ENCODE measurements at places on chromosomes 6 and 20.

DNA sequence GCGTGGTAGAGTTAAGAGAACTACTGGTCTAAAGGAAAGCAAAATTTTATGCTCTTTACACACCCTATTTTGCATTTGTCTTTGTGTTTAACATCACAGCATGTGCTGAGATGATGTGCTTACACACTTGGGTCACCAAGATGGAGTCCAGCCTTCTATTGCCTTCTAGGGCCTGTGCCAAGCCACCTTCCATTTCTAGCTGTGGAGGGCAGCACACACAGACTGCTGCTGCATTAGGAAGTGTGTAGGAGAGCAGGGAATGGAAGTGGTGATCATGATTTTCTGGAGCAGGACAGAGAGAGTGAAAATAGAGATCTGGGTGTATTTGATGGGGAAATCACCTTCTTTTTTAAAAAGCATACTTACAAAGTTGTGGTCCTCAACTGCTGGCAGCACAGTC, 191.6 kb downstream of the SOX4 start:
- no peak for DNase-seq

DNA sequence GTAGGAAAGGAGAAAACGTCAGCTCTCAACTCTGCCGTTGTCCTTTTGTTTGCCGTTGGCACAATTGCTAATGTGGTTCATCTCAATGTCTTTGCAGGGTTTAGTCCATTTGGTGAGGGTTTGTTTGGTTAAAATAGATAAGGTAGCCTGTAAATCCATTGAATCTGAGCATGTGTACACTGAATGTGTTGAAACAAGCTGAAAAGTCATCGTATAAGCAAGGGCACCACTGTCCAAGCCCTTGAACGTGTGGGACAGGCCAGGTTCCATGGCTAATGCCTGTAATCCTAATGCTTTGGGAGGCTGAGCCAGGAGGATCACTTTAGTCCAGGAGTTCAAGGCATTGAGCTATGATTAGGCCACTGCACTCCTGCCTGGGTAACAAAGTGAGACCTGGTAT, 224.7 kb upstream of the PLCB4 start:
- no peak for DNase-seq

- no peak for DNase-seq
Observed at GRCh38 chr6:5028921-5029320, 25.1 kb upstream of the RPP40 start.

DNA sequence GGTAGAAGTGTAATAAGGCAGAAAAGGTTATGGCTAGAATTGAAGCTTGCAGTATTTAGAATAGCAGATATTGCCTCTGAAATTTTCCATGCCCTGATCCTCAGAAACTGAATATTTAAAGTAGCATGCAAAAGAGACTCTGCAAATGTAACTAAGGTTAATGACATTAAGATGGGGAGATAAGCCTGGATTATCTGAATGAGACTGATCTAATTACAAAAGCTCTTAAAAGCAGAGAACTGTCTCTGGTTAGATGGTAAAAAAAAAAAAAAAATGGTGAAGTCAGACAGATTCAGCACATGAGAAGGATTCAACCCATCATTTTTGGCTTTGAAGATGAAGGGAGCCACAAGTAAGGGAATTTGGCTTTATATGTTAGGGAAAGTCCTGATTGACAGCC, 503.7 kb upstream of the IRAK1BP1 start:
- DNase-seq, result no peak

DNA sequence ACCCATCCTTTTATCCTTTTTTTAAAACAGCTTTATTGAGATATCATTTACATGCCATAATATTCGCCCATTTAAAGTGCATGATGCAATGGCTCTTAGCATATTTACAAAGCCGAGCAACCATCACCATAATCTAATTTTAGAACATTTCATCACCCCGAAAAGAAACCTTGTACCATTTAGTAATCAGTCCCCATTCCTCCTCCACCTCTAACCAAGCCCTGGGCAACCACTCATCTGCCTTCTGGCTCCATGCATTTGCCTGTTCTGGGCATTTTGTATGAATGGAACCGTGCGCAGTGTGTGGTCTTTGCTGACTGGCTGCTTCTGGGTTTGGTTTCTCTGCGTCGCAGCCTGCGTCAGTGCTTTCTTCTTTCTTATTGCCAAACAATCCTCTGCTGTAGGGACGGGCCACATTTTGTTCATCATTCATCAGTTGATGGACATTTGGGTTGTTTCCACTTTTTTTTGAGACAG, 10.2 kb upstream of the EEF1A2 start:
- DNase-seq, result peak; percentile 54

GRCh38 chr20:10190456-10190855, 28.2 kb upstream of the SNAP25 start:
- no peak for DNase-seq

DNA sequence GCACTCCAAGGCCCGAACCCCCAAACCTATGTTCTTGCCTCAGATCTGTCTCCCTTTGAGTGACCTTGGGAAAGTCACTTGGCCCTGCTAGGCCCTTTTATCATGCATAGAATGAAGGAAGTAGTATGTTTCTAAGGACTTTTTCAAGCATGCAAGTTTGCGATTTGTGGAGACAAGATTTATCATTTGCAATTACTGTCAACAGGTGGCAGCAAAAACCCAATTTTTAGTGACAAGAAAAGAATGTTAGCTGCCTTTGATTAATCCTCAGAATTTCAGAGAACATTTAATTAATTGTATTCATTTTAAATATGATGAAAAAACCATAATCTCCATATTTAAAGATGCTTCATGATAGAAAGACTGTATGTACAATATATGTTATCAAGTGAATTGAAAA, 28.3 kb upstream of the PREP start:
- peak; percentile 65 for DNase-seq

GRCh38 chr6:43355862-43356590, 13.4 kb downstream of the ZNF318 start:
- peak; percentile 46 for DNase-seq

- peak; percentile 8 for DNase-seq
Observed at GRCh38 chr20:60583741-60584140, 625.5 kb downstream of the CDH26 start.

DNA sequence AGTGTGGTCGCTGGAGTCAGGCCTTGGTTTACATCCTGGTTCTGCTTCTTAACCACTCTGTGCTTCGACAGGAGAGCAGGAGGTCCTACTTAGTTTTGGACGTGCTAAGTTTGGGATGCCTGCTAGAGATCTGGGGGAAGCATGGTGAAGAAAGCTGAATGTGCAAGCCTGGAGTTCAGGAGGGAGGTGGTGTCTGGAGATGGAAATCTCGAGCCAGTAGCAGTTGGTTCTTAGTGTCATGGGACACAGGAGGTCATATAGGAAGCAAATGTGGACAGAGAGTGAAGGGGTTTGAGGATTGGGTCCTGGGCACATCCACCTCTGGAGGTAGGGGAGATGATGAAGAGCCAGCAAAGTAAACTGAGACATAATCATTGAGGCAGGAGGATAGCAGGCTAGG, 131.4 kb downstream of the SYCP2 start:
- DNase-seq, result no peak

DNA sequence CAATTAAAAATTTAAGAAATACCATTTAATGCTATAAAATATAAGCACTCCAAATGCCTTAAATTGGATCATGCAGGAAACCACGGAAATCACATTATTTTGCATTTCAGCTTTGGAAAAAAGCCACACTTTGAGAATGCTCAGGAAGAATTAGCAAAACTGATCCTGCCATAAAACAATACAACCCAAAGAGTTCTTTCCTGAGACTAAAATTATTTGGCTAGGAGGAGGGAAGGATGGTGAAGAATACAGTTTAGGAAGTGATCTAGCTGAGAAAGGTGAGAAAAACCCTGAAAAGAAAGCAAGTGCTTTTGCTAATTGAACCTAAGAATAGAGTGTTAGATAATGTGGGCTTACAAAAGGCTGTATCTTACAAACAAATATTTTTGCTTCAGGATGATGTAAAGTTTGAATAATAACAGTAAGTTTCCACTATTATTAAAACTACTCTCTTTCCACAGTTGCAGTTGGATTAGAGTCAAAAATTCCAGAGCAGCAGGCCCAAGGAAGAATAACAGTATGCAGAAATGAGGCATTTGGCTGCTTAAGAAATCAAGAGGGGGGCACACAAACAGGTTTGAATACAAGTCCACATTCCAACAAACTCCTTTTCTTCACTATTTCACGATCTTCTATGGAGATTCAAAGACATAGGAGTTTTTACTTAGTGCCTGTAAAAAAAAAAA, 565.4 kb downstream of the RFPL4B start:
- DNase-seq, result no peak

GRCh38 chr6:12355354-12355753, 65.2 kb downstream of the EDN1 start:
- no peak for DNase-seq

DNA sequence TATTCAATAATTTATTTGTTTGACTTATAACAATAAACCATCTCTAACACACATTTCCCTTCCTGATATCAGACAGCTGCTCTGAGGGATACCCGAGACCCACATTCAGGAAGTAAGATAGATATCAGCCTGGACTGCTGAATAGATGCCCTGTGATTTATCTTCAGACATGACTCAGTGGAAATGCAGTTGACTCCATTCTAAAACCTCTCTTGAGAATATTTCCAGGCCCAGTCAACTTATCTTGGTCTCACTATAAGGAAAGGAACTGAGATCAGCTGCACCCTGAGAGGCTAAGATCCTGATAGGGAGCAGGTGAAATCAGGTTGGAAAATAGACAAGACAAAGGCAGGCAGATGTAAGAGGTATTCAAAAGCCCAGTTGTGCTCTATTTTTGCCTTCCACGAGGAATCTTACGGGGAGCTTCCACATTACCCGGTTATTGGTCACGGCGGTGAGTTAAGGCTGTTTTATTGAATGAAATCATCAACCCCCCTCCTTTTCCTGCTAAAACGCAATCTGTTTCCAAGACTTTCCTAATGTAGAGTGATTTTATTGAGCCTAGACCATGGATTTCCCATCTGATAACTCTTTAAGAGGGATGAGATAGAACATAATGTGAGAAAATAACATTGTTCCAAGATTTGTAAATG, 25.5 kb downstream of the C6orf15 start:
- DNase-seq, result no peak

DNA sequence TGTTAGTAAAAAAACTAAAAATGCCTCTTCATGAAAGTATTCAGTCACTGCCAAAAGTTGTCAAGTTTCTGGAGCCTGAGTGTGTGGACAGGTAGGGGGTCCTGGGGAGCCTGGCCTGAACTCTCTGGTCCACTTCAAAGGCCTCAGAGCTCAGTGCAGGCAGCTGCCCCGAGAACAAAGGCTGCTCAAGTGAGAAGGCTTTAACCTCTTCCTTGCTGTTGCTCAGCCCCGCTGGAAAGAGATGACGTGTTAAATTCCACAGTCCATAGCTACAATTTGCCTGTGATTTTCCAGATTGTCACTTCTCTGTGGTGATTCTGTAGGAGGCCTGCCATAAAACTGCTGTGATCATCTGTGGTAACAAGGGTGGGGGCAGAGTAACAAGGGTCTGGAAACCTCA, 96.9 kb downstream of the FAM120B start:
- DNase-seq, result no peak

GRCh38 chr6:91447530-91448254, 860.8 kb upstream of the MAP3K7 start:
- no peak for DNase-seq

DNA sequence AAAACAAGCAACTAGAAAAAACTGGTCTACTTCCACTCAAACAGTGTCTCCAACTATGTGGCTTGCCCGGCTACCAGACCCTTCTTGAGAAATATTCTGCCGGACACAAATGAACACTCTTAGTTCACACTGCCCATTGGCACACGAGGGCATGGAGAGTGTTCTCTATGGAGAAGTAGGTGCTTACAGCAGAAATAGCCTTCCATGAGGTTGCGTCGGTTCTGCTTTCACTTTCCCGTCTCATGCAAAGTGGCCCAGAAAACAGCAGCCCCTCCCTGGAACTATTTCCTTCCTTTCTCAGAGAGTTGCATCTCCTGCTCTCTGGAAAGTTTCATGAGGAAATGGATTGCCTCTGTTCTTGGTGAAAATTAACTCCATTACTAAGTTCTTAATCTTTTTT, 9.5 kb upstream of the HLA-DOA start:
- DNase-seq, result peak; percentile 86

GRCh38 chr20:23142162-23143050, 56.3 kb upstream of the CD93 start:
- peak; percentile 79 for DNase-seq

DNA sequence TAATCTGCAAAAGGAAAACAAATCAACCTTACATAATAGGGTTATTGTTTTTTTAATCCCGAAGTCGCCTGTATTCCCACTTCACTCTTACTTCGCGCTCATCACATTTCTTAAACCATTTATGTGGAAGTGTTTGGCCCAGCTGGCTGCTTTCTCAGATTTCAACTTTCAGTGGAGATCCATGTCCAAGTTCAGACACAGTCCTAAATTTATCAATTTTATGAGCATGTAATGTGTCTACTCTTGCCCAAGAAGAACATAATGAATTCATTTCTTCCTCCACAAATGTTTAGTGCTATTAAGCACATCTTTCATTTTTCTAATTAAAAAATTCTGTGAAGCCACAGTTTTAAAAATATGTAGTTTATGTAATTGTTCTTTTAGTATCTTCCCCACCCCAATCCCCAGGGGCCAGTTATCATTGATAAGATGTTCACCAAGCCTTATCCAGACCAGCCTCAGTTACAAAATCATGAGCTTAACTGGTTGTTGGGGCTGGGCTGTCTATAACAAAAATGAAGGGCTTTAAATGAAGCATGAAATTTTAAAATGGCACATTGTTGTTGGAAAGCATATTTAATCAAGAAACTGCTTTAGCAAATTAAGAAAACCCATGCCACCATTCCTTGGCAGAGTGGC, 151.7 kb downstream of the UST start:
- DNase-seq, result no peak

GRCh38 chr6:127857051-127857637, 43.7 kb downstream of the THEMIS start:
- DNase-seq, result no peak

- no peak for DNase-seq
Observed at GRCh38 chr20:54920491-54920890, 445.1 kb downstream of the DOK5 start.

GRCh38 chr20:53547664-53548239, 45.9 kb downstream of the ZNF217 start:
- DNase-seq, result peak; percentile 76

GRCh38 chr6:8335381-8335780, 100.0 kb downstream of the SLC35B3 start:
- no peak for DNase-seq

Measured in NB4 (cell line).